ENCODE measurements at places on chromosomes 7 and 10.

DNA sequence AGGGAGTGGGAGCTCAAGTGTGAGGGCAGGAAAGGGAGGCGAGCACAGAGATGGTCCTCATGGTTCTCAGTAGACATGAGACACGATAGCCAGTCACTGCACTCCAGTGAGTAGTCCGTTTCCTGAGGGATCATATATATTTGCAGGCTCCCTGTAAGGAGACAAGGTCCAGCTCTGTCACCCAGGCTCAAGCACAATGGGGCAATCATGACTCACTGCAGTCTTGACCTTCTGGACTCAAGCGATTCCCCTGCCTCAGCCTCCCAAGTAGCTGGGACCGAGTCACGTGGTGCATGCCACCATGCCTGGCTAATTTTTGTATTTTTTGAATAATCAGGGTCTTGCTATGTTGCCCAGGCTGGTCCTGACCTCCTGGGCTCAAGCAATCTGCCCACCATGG, 116.7 kb downstream of the CCDC3 start:
- DNase-seq, result no peak

DNA sequence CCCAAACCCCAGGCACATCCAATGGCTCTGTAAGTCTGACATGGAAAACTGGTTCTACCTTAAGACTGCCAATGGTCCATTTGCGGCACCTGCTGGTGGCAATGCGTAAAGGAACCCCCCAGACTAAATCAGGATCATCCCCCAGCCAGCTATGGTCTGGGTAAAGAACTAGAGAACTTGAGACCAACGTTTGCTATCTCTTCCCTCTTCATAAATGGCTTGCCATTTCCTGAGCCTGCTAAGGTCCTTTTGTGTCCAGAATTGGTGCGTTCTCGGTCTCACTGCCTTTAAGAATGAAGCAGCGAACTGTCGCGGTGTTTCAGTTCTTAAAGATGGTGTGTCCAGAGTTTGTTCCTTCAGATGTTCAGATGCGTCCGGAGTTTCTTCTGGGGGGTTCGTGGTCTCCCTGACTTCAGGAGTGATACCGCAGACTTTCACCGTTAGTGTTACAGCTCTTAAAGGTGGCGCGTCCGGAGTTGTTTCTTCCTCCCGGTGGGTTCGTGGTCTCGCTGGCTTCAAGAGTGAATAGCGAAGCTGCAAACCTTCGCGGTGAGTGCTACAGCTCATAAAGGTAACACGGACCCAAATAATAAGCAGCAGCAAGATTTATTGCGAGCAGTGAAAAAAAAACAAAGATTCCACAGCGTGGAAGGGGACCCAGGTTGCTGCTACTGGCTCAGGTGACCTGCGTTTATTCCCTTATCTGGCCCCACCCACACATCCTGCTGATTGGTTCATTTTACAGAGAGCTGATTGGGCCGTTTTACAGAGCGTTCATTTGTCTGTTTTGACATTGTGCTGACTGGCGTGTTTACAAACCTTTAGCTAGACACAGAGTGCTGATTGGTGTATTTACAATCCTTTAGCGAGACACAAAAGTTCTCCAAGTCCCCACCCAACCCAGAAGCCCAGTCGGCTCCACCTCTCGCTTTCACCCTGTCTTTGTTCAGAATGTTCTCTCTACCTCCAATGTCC, 95.4 kb downstream of the ELMO1 start:
- DNase-seq, result no peak

- DNase-seq, result no peak
Observed at GRCh38 chr7:41769162-41769561, 66.3 kb upstream of the INHBA start.

DNA sequence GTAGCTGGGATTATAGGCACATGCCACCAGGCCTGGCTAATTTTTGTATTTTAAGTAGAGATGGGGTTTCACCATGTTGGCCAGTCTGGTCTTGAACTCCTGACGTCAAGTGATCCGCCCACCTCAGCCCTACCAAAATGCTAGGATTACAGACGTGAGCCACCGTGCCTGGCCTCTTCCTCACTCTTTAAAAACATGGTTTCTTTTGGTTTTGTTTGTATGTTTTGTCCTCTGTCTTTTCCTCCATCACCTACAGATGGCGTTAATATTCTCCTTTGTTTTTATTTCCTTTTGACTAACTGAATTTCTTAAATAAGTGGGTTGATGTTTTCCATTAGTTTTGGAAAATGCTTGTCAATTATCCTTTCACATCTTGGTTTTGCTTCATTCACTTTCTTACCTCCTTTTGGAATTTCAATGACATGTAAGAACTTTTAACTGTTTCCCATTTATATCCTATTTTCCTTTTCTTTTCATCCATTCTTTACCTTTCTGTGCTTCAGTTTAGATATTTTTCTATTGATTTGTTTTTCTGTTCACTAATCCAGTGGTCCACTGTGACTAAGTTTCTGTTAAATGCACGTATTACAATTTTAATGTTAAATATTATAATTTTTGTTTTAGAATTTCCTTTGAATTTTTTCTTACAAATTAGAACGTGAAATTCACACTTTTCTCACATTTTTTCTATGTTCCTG, 104.1 kb downstream of the ZNF467 start:
- no peak for DNase-seq

DNA sequence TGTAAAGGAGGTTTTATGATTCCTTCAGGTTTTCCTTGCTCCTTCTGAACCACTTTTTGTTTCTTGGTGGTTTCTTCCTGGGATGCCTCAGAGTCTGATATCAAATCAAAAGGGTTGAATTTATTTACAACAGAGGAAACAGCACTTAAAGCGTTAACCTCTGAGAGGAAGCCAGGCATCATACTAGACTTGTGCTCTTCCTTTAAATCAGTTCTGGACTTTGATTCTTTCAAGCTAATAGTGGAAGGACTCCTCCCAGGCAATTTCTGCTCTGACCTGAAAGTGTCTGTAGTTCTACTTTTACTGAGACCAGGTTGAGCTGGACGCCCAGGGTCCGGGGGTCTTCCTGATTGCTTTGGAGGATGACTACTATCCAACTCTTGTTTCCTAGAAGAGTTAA, 6.7 kb downstream of the PCLO start:
- no peak for DNase-seq

- DNase-seq, result no peak
Observed at GRCh38 chr10:7585228-7585627, 81.5 kb downstream of the ITIH5 start.

GRCh38 chr10:60968504-60968903, 24.5 kb upstream of the RHOBTB1 start:
- no peak for DNase-seq

DNA sequence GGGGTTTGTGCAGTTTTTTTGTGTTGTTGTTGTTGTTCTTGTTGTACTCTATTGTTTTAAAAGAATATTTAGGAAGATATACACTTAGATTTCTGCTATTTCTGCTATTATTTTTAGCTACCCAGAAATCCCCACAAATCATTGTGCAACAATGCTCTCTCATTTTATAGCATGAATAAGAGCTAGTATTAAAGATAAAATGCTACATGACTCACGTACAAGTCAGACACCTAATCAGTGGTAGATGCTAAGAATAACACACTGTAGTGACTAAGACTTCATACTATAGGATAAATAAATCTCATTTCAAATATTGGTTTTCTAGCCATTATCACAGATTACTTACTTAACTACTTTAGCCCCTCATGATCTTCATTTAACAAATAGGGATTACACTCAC, 920.5 kb downstream of the KCNMA1 start:
- DNase-seq, result no peak

DNA sequence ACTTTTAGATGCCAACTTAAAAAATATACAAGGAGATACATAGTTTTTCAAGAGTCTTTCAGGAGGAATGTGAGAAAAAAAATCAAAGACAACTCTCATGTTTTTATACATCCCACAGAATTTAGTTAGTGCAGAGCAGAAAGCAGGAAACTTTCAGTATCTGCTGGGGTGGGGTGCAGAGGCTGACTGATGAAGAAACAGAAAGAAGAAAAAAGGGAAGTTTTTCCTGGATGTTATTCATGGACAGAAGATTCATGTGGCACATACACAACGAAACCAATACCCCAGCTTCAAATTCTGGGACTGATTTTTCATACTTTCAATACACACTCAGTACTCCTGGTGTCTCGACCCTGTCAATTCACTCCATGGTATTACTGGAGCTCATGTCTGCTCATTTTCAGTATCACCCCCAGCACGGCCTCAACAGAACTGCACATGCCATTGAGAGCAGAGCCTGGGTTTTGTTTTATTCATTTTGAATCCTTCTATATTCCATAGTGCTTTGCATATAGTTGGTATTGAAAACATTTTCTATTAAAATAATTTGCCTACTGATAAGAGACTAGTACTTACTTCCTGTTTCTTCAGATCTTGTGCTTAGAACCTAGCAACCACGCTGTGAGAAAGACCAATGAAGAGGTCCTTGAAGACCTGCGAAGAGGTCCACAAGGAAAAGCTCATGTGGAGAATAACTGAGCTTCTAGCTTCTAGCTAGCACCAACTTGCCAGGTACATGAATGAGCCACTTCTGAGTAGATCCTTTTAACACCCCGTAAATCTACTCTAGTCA, 49.0 kb downstream of the NDUFB2 start:
- no peak for DNase-seq

GRCh38 chr7:15667991-15668390, 18.5 kb downstream of the MEOX2 start:
- DNase-seq, result no peak

DNA sequence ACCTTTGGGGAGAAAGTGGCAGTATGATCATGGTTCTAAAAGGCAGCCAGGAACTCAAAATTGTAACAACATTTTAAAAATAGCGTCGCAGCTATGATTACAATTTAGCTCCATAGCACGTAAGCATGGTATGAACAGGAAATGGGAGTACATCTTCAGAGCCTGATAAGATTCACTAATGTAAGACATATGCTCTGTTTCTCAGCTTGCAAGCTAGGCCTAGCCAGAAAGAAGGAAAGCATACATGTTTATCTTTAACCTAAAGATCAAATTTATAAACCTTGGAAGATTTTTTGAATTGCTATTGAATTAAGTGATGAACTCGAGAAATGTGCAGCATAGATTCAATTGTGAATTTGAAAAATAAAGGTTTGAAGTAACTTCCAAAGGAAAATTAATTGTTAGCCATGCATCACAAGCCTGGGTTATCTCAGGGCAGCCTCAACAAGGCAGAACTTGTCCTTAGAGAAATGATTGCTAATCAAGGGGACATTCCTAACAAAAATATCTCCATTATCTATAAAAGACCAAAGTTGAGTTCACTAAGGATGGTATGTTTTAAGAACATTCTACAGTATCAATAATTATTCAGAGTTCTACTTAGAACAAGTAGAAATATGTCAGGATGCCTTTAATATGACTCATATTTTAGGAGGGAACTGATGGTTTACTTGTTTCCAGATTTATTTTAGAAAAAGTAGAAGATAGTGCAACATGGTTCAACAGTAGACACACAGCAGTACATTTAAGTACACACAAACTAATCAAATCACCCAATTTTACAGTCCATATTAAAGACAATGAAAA, 38.8 kb upstream of the SEPTIN7 start:
- DNase-seq, result no peak

GRCh38 chr7:3069771-3070449, 26.2 kb upstream of the CARD11 start:
- no peak for DNase-seq

- DNase-seq, result peak; percentile 7
Observed at GRCh38 chr10:29067161-29067560, 221.7 kb upstream of the LYZL1 start.

DNA sequence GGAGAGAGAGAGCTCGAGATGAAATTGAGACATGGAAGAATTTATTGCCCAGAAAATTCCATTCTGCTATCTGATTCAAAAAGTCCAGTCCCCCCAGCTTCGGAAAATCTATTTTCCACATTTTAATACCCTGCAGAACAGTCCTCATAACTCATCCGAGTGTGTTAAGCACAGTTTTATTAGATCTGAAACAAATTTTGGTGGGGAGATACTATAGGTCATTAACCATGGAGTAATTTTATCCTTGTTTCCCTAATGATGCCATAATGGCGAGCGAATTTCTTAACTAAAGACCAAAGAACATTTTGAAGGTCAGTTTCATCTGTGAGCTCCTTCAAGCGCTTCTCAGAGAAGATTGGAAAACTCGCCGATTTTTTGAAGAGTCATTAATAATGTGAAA, 78.1 kb downstream of the HIF1AN start:
- no peak for DNase-seq

DNA sequence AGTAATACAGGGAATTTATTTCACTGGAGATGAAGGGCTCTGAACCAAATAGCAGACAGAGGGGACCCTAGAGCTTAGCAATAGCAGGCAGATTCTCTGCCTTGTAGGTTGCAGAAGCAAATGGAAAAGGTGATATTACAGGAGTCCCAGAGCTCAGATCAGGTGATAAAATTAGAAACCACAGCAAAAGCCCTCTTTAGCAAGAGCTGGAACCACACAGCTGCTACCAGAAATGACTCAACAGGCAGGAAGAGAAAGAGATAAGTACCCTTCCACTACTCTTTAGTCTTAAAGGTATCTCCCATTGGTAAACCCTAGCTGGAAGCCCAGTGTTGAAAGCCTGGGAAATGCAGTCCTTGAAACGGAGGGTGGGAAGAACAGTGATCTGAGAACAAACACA, 535.6 kb upstream of the GHITM start:
- no peak for DNase-seq

- DNase-seq, result no peak
Observed at GRCh38 chr10:10871352-10871751, 146.3 kb upstream of the CELF2 start.

DNA sequence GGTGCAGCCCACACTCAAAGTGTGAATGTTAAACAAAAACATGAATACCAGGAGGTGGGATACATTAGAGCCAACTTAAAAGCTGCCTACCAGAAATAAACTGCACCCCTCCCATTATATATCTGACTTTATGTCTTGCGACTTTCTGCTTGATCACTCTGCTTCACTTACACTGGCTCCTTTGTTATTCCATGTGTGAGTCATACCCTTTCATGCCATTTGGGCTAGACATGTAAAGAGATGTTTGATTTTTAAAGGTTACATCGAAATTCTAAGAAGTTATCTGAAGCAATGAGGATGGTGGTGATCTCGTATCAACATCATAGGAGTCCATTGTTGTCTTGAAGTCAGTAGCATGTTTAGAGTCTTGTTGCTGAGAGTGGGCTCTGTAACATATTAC, 31.6 kb upstream of the ETV1 start:
- no peak for DNase-seq

DNA sequence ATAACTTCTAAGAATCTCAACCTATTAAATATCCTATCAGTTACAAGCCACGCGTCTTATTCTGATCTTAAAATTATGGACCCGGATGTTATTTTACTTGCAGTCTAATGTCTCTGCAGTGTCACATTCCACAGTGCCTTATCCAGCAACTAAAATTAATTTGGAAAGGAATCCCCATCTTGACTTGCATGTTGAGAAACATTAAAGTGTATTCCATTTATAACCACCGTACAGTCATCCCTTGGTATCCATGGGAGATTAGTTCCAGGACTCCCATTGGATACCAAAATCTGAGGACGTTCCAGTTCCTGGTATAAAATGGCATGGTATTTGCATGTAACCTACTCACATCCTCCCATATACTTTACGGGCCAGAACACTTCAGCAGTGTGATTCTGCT, 194.7 kb downstream of the ARHGAP21 start:
- no peak for DNase-seq

GRCh38 chr7:116331020-116331419, 120.7 kb downstream of the TES start:
- peak; percentile 48 for DNase-seq
